ENCODE measurements at places on chromosomes 12 and 14. TPM values are rescaled to one million over a fixed set of nuclear protein-coding genes. Genes with fewer than 3 reads are reported as not detected.

PIK3C2G gene
- total RNA-seq: not detected

CCDC175 gene
- not detected for total RNA-seq

PLEKHH1 gene
- total RNA-seq: not detected

VRK1 gene
- 28.3 TPM for total RNA-seq

LARP4 gene
- total RNA-seq: 19.3 TPM
